ENCODE measurements at places on chromosomes 7 and 10.

- DNase-seq, result no peak
Observed at GRCh38 chr10:91709394-91709798, 76.5 kb upstream of the PPP1R3C start.

DNA sequence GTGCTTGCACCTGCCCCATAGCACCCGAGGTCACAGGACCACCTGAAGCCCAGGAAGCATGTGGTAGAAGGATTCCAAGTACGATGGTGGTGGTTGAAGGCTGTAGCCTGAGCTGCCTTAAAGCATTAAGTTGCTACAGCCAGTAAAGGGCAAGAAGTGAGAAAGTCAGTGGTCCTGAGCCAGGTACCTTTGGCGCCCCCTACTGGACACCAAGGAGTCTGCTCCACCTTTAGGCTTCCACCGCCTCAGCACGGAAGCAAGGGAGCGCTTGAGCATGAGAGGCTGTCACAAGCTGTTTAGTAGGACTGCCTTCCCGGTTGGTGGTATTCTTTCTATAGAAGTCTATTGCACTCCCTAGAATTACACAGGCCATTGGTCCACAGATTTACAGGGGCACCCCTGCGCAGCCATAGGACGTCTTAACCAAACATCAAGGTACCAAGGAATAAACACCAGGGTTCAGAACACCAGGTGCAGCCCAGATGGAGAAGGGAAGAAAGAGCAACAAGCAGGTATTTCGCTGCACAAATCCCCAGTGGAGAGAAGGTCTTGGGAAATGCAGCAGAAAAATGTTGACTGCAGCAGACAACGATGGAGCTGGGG is 2.2 kb downstream of the CRTAC1 start:
- no peak for DNase-seq

- no peak for DNase-seq
Observed at GRCh38 chr7:132251327-132251659, 325.0 kb downstream of the PLXNA4 start.

DNA sequence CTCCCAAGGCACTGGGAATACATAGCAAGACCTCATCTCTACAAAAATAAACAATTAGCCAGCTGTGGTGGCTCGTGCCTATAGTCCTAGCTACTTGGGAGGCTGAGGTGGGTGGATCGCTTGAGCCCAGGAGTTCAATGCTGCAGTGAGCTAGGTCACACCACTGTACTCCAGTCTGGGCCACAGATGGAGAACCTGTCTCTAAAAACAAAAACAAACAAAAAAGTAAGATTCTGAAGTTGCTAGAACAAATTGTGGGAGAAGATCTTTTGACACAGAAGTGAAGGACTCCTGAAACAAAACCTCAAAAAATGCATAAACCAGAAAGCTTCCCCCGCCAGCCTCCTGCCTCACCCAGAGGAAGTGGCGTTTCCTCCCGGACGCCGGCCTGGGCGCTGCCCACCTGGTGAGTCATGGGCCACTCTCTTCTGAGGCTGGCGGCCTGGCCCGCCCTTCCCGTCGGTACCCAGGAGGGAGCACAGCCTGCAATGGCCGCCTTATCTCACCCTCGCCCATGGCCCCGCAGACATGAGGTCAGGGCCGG is 25.4 kb upstream of the ELN start:
- DNase-seq, result peak; percentile 22

DNA sequence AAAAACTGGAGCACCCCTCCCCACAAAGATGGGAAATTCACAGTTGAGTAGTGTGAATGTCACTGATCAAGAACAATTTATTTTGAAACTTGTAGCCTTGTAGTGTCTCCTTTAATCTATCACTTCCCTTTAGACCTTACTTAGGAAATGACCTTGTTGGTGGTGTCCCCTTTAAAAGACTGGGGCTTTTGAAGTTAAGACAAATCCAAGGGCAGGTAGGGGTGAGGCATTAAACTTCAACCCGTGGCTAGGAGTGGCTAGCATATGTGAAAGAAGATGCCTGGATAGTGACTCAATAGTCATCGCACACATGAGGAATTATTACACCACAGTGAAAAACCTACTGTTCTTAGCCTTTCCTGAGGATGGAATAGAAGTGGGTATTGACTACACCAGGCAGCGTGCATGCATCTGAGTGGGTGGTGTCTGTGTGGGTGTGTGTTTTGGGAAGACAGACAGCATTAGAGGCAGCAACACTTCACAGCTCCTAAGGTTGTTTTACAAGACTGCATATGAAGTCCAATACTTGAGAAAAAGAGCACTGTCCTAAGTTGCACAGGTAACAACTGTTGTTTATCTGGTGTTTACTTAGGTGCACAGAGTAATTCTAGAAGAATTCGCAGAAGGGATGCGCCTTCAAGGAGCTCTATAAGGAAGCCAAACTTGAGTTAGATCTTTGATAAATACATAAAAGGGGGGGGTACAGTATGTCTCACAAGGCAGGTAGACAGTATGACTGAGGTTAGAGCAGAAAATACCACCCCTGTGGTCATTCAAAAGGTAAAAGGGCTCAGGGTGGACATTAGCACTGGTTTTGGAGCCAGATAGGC is 32.9 kb downstream of the ABLIM1 start:
- no peak for DNase-seq

GRCh38 chr7:4331711-4332110 is 350.4 kb upstream of the FOXK1 start:
- DNase-seq, result no peak

- no peak for DNase-seq
Observed at GRCh38 chr10:58782876-58783851, 270.5 kb downstream of the BICC1 start.

DNA sequence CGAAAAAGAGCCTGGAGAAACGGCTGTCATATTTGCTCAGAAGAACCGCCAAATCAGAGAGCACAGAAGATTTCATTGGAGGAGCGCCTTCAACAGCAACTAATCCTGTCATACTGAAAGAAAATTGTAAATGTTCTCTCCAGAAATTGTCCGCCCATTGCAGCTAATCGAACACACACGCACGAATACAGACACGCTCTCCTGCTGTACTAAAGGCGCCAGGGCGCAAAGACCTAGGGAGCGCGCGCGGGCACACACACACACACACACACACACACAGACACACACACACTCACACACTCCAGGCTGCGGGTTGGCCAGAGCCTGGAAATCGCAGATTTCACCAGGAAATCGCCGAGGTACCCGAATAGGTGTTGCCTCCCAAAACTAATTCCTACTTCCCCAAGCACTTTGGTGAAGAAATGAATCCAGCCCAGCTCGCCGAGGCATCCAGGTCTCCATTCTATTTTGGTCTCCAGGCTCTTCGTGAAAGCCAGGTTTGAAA is at the start of gene CHRM2:
CHRM2 (plus strand) TSS at position 157 of the 505 bp plus-strand sequence. CDS start 146,214 bp downstream, outside the sequence.
- no peak for DNase-seq

- no peak for DNase-seq
Observed at GRCh38 chr7:13933536-13933935, 55.9 kb downstream of the ETV1 start.

DNA sequence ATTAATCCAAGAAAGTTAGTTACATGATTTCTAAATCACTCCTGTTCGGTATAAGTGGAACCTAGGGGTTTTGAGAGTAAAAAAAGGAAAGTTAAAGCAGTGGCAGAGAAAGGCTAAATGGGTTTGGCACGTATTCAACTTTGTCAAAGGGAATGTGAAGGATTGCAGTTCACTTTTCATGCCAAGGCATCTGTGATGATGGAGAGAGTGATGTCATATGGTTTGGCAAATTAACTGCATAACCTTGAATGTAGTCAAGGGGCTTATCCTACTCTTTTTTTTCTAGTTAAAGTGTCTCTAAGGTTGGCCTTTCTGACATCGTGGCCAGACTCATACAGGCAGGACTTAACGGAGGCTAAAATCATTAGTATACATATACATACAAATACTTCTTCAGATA is 277.8 kb downstream of the EXOC4 start:
- DNase-seq, result no peak

- DNase-seq, result no peak
Observed at GRCh38 chr7:155930061-155930460, 117.8 kb upstream of the SHH start.

DNA sequence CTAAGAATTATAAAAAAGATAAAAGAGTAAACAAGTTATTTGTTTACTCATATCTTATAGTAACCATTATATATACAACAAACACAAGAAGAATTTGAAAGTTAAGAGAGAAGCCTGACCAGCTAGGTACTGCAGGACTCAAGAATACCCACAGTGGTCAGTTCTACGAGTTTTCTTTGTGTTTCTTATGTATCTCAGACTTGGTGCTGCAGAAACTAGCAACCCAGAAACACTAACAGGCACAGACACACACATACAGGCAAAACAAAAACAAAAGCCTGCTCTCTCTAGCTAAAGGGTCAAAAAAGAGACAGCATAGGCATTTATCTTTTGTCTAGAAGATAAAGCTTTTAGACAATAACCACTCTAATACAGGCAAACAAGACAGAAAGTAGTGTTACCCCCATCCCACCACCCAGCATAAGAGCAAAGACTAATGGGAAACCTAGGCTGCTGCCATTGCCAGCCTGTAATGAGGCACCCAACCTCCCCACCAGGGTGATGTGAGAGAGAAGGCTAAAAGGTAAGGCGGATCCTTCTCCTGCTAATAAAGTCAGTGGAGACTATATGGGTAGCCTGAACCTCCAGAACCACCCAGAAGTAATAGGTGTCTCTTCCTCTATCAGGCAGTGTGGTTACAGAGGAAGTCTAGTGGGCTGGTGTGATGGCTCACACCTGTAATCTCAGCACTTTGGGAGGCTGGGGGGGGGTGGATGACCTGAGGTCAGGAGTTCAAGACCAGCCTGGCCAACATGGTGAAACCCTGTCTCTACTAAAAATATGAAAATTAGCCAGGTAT is 113.9 kb downstream of the DNAJC1 start:
- no peak for DNase-seq

All from GF-D8 (cell line).